ENCODE measurements at places on chromosomes 16 and 17.
A peak's percentile ranks its signal among the peaks of the same experiment; 100 is the strongest.

GRCh38 chr16:1545044-1546040 is 11.9 kb downstream of the TMEM204 start:
- DNase-seq: no peak

GRCh38 chr17:78738278-78738677 is 43.8 kb downstream of the CYTH1 start:
- DNase-seq: no peak

GRCh38 chr17:29677221-29677791 is 54.6 kb upstream of the CORO6 start:
- no peak for DNase-seq

GRCh38 chr17:63445954-63446752 is at the start of gene CYB561:
TSS of gene CYB561 (minus strand) at chr17:63446306. CDS start at chr17:63437547, 8,759 bp downstream.
- DNase-seq: peak; percentile 43

DNA sequence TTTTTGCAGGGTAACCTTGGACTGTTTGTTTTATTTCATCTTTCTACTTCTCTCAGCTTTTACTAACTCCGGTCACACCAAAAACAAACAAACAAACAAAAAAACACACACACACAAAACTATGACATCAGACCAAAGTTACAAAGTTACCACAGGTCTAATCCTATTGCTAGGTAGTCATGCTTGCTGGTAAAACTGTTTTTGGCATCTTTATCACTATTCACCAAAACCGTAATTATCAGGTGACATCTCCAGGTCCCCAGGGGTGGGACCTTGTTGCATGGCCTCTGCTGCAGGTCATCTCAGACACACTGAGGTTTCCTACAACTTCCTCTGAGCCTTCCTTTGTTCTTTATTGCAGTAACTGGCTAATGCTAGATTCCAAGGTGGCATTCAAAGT is 162.3 kb downstream of the ABCA8 start:
- DNase-seq: no peak

DNA sequence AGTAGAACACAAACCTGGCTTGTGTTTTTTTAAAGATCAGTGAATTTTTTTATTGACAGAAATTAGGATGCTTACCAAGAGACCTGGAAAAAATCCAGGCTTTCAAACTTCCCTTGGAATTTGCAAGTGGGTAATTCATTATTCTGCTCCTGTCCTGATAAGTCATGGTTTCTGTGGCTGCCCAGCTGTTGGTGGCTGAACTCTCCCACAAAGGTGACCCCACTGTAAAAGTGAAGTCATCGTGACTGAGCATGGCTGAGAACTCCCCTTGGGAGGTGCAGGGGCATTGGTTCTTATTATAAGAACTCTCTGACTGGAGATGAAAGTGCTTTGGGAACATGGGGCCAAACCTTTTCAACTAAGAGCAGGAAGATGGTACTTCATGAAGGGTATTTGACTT is 46.6 kb upstream of the TANC2 start:
- no peak for DNase-seq

DNA sequence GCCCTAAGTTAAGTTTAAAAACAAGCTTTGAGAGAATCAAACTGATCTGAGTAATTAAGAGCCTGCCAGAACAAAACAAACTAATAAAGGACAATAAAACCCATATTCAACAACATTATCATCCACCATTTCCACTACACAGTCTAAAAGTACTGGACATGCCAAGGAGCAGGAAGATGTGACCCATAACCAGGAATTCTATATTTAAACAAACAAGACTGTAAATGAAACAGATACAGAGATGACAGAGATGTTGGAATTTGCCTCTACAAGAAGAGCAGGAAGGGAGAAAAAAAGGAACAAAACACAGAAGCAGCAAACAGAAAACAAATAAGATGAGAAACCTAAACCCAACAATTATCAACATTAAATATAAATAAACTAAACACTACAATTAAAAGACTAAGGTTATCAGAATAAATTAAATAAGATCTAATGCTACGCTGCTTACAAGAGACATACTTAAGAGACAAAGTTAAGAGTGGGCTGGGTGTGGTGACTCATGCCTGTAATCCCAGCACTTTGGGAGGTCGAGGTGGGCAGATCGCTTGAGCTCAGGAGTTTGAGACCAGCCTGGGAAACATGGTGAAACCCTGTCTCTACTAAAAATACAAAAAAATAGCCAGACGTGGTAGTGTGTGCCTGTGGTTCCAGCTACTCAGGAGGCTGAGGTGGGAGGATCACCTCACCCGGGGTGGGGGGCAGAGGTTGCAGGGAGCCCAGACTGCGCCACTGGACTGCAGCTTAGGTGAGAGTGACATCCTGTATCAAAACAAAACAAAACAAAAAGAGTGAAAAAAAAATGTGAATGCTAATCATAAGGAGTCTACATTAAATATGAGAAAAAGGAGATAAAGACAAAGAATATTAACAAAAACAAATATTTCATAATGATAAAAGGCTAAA is 50.6 kb downstream of the CREBBP start:
- no peak for DNase-seq

DNA sequence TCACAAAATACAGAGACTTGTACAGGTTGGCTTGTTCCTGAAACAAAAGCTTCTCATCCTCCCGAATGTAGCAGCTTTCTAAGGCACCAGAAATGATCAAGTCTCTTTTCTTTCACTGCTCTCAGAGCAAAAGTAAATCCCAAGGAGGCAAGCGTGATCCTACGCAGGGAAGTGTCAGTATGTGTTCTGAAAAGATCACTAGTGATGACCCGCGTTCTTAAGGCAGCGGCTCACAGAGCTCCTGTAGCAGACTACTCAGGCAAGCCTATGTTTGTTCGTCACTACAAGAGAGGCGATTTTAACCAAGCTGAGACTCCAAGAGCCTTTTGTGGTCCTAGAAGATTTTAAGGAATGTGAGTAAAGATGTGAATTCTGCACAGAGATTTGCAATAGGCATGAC is 34.5 kb downstream of the WIPI1 start:
- DNase-seq: no peak

- no peak for DNase-seq
These were observed 30.5 kb downstream of the CUEDC1 start for GRCh38 chr17:57924677-57925076.

- no peak for DNase-seq
These were observed 4.7 kb upstream of the DLX4 start for GRCh38 chr17:49964303-49964768.

- no peak for DNase-seq
These were observed 9.2 kb upstream of the SERPINF1 start for GRCh38 chr17:1752425-1753262.

- DNase-seq: no peak
These were observed 263.8 kb upstream of the ELAC2 start for GRCh38 chr17:13281626-13282025.

GRCh38 chr16:65010125-65010524 is 111.7 kb downstream of the CDH11 start:
- DNase-seq: no peak

GRCh38 chr16:66741169-66741900 is 10.1 kb downstream of the DYNC1LI2 start:
- DNase-seq: peak; percentile 60

DNA sequence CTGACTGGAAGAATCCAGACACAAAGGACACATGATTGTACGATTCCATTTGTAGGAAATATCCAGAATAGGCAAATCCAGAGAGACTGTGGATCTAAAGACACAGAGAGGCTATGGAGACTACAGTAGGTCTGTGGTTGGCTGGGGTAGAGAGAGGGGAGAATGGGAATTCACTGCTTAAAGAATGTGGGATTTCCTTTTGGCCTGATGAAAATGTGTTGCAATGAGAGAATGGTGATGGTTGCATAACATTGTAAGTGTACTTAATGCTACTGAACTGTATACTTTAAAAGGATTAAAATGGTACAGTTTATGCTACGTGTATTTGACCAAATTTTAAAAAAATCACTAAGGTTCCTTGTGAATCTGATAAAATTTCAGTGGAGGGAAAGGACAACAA is 62.1 kb downstream of the GPRC5B start:
- no peak for DNase-seq

- no peak for DNase-seq
These were observed 261.2 kb downstream of the CBLN1 start for GRCh38 chr16:49020436-49020835.

DNA sequence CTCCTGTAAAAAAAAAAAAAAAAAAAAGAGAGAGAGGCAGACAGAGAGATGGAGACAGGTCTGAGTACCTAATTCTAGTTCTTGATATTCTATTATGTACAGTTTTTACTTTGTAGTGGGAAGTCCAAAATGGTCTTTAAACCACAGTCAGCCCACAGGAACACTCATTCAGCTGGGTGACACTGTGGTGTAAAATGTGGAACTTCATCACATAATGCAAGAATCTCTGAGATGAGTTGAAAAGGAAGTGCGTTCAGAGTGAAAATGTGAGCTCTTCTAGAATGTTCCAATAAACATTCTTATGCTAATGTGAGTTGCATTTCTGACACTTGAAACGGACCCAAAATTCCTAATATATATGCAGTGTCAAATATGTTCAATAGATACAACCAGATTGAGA is 972.1 kb downstream of the CDH11 start:
- no peak for DNase-seq

DNA sequence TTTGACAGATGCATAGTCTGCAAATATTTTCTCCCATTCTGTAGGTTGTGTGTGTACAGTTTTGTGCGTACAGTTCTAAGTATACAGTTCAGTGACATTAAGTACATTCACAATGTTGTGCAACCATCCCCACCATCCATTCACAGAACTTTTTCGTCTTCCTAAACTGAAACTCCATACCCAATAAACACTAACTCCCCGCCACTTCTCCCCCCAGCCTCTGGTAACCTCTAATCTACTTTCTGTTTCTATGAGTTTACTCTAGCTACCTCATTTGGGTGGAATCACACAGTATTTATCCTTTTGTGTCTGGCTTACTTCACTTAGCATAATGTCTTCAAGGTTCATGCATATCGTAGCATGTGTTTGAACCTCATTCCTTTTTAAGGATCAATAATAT is 14.3 kb downstream of the PIK3R5 start:
- no peak for DNase-seq

- DNase-seq: no peak
These were observed 2.9 kb upstream of the CXCL16 start for GRCh38 chr17:4742629-4743028.

DNA sequence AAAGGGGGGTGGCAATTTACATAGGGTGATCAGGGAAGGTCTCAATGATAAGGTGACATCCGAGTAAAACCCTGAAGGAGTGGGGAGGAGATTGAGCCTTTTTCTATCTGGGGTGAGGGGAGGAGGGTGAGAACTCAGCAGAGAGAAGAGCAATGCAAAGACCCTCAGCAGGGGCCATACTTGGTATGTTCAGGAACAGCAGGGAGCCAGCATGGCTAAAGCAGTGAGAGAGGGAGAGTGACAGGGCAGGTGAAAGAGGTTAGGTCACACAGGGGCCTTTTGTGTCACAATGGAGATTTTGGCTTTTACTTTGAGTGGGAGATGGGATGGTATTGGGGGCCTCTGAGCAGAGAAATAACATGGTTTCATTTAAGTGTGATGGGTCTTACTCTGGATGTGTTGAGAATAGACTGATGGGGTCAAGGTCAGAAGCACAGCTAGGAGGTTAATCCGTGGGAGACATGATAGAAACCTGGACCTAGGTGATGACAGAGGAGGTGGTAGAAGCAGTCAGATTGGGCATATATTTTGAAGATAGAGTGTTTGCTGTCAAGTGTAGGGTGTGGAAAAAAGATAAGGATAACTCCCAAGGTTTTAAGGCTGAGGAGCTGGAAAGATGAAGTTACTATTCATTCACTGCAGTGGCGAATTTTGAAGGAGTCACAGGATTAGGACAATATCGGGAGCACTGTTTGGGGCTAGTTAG is 6.2 kb downstream of the SP2 start:
- no peak for DNase-seq

- DNase-seq: no peak
These were observed 281.8 kb downstream of the HAPSTR1 start for GRCh38 chr16:9372934-9373890.

GRCh38 chr17:22703204-22703603 is 1010.9 kb downstream of the KCNJ18 start:
- no peak for DNase-seq

GRCh38 chr17:57516290-57517230 is 228.5 kb downstream of the CCDC182 start:
- DNase-seq: no peak

GRCh38 chr17:74986206-74986576 is 1.2 kb upstream of the CDR2L start:
- no peak for DNase-seq

- no peak for DNase-seq
These were observed 173.8 kb downstream of the CDH8 start for GRCh38 chr16:61862221-61863155.

DNA sequence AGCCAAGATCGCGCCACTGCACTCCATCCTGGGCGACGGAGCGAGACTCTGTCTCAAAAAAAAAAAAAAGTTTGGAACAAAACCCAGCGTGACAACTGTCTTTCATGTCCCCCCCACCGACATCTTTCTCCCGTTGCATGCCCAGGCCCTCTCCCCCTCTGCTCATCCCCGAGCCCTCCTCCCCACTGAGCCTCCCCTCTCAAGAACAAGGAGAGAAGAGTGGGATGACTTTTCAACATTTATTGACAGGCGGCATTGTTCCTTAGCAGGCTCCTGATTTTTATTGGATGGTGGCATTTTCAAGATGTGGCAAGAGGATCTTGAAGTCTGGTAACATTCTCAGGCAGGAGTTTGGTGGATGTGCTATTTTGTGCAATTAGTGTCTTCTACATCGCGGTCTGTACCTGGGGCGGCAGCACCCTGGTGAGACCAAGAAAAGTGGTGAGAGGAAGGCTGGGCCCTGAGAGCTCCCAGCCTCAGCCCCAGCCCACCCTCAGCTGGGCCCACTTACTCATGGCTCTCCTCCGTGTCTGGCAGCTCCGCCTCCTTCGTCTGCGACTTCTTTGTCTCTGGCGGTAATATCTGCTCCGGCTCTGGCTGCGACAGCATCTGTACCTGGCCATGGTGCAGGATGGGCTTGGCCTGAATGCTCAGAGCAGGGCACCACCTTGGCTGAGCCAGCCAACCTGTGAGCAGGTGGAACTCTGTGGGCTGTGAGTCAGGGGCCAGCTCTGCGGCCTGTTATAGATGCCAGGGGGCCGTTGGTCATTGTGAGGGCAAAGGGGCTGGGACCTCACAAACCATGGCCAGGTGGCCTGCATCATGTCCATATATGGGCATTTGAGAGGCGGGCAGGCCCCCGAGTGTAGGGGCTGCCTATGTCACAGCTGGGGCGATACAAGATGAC is at the start of gene PRM1:
Gene PRM1, minus strand, starts transcription at position 715 of the 907 bp plus-strand sequence. Its CDS starts 92 bp downstream, at position 623.
- no peak for DNase-seq
